ENCODE measurements at places on chromosomes 7 and 10.

DNA sequence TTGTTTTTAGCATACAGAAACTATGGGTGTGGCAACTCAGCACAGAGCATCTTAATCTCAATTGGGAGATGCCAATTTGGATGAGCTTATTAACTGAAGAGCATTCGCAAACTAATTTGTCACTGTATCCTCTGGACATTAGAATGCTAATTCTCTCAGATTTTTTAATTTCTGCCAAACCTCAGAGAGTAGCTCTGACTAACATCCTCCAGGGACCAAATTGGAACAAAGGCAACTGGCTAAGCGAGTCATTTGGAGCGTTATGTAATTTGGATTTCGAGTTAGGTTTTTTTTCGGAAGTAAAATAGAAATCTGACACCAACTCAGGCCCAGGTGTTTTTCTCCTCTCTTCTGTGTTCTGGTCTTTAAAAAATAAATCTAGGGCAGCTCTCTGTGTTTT, 201.9 kb downstream of the BMPER start:
- no peak for DNase-seq

GRCh38 chr10:85225311-85225710, 896.9 kb downstream of the CCSER2 start:
- no peak for DNase-seq

DNA sequence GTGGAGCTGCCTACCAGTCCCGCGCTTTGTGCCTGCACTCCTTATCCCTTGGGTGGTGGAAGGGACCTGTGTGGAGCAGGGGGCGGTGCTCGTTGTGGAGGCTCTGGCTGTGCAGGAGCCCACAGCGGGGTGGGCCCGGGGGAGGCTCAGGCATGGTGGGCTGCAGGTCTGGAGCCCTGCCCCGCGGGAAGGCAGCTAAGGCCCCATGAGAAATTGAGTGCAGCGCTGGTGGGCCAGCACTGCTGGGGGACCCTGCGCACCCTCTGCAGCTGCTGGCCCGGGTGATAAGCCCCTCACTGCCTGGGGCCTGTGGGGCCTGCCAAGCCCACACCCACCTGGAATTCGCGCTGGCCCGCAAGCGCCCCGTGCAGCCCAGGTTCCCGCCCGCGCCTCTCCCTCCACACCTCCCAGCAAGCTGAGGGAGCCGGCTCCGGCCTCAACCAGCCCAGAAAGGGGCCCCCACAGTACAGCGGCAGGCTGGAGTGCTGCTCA, 859.6 kb upstream of the KCND2 start:
- no peak for DNase-seq

DNA sequence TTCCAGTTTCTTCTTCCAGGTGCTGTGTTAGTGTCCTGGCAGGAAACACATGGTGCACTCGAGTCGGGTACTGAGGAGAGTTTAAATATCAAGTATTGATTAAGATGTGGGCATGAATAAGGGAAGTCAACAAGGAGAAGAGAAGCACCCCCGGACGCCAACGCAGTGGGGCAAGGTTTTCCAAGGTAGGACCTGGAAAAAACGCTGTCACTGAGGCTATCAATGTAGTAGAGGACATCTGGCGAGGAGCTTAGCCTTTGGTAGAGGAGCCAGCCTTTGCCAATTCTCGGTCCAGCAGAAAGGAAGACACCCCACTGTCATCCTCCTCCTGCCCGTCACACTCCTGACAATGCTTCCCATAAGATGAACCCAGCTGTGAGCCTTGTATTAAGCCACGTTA, 159.6 kb downstream of the TEX36 start:
- DNase-seq, result no peak

GRCh38 chr10:1737222-1738061, at the start of gene ADARB2:
ADARB2 (minus strand) TSS chr10:1737525.
- DNase-seq, result no peak

GRCh38 chr7:16205466-16205865, 215.9 kb downstream of the CRPPA start:
- DNase-seq, result no peak

DNA sequence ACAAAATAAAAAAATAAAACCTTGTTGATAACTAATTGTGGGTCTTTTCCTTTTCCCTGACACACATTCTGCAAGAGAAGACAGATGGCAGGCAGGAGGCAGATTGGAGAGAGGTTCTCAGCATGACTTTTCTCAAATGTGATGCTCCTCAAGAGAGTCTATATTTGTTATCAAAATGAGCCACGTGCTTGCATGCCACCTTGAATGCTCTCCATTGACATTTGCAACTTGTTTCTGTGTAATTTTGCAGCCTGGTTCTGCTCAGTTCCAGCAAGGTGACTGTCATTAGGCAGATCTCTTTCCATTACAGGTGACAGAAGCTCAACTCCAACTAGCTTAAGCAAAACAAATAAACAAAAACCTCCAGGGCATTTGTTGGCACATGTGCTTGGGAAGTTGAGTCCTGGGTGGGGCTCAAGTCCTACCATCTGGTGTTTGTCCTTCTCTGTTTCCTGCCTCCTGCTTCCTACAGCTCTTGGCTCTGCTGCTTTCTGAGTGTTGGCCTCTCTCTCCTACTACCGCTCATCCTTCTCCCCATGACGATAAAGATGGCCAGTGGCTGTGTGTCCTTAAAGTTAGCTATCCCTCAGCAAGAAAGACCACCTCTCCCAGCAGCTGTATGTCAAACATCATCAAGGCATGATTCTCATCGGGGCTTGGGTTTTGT, 56.7 kb downstream of the GRK5 start:
- no peak for DNase-seq

GRCh38 chr10:104104926-104105325, 17.0 kb upstream of the SFR1 start:
- no peak for DNase-seq

- DNase-seq, result no peak
These were observed 55.7 kb downstream of the ST7 start for GRCh38 chr7:117008886-117009531.

- DNase-seq, result peak; percentile 42
These were observed 38.0 kb downstream of the INPP5A start for GRCh38 chr10:132575320-132576201.

- no peak for DNase-seq
These were observed 24.7 kb downstream of the CCDC6 start for GRCh38 chr10:59881640-59882039.

DNA sequence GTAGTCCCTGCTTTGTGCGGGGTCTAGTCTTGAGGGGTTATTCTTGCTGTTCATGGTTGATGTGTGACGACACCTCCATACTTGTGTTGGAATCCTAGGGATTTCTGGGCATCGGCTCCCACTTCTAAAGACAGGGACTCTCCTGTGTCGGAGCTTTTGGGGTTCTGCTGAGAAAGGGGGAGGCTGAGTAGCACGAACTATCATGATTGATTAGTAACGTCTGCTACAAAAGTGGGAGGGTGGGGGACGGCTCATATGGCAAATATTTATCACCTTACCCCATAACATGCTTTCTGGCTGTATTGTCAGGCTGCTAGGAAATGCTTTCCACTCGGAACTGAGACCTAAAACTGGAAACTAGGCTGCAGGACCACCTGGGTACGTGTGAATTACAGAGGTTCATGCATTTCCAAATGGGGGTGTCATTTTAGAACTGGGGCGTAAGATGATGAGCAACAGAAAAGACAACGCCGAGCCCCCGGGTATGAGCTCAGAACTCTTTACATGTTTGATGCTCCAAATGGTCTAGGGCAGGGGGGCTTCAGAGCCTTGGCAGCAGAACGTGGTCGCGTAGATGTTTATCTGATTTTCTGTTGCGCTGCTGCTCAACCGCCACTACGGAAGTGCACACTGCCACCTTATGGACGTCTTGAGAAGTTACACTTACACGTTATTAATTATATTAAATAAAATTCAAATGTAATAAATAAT, 15.1 kb upstream of the NME8 start:
- DNase-seq, result peak; percentile 44

GRCh38 chr7:29231671-29232232, 37.2 kb downstream of the CHN2 start:
- no peak for DNase-seq

DNA sequence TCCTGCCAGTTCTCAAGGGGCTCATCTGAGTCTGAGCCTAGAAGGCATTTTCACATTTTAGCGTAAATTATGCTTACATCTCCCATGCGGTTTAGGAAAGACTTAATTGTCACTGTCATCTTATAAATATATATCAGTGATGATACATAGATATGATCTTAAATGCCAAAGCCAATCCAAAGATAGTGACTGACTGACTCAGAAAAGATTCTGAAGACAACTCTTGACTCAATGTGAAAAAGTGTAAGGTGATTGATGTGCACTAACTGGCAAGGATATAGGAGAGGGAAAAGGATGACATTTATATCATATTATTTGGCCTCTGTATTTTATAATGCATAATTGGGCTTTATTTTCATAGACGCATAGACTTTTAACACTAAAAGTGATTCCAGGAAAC, 84.9 kb upstream of the LRRN3 start:
- no peak for DNase-seq

GRCh38 chr7:2129323-2130095, 103.2 kb downstream of the MAD1L1 start:
- no peak for DNase-seq

DNA sequence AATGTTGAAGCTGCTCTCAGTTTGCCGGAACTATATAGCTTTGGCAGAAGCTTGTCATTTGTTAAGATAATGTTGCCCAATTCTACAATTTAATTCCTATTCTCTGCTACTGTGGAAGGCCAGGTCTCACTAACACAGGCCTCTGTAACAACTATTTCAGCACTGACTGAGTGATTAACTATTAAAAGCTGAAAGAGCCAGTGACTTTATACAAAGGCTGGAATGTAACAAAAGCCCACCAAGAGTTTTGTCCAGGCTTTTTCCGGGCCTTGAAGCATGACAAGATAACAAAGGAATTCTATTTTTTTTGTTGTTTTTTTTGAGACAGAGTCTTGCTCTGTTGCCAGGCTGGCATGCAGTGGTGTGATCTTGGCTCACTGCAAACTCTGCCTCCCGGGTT, 795.6 kb downstream of the PHTF2 start:
- DNase-seq, result no peak

GRCh38 chr7:8387551-8388256, 45.7 kb upstream of the NXPH1 start:
- no peak for DNase-seq

DNA sequence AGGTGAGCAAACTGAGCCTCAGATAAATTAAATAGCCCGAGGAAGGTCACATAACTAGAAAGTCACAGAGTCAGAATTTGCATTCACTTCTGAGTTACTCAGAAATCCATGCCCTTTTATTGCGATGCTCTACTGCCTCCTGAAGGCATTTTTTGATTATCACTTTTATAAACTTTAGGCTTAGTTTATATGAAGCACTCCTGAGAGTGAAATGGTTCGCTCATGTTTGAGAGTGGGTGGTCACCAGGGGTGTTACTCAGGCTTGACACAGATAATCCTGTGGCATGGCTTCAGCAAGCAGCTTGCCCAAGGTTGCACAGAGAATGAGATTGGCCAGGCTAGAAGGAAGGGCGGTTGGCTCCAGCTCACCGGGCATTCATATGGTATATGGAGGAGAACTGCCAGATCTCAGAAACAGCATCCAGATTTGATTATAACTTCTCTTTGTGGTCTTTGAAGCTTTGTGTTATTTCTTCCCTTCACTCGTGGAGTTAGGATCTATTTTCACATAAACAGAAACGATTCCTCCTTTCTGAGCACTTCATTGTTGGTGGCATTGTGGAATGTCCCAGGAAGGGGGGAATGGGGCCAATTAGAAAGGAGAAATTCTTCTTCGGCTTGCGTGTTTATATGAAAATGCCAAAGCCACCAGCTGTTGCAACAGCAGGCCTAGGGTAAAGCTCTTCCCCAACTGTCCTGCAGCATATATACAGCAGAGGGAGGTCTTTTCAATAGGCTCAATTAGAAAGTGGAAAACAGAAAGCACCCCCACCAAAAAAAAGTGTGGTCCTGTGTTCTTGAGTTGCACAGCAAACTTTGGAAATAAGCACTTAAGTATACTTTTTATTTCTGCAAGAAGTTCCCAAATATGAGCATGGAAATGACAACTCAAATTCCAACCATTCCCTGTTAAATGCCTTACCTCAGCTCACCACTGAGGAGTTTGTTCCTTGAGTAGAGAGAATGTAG, 628.8 kb downstream of the SUGCT start:
- no peak for DNase-seq

DNA sequence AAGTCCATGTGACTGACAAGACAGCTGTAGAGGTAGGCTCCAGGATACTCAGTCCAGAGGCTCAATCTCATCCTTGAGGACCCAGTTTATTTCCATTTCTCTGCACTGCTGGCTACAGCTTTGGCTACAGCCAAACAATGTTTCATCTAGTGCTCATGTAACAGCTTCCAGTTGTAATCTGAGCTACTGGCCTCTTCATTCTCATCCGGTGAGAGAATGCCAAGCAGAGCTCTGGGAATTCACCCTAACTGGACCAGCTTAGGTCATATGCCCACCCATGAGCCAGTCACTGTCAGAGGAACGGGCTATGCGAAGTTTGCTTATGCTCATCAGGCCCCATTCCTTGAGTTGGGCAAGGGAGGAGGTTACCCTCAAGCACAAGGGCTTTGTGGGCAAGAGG, 192.9 kb downstream of the EVX1 start:
- no peak for DNase-seq

DNA sequence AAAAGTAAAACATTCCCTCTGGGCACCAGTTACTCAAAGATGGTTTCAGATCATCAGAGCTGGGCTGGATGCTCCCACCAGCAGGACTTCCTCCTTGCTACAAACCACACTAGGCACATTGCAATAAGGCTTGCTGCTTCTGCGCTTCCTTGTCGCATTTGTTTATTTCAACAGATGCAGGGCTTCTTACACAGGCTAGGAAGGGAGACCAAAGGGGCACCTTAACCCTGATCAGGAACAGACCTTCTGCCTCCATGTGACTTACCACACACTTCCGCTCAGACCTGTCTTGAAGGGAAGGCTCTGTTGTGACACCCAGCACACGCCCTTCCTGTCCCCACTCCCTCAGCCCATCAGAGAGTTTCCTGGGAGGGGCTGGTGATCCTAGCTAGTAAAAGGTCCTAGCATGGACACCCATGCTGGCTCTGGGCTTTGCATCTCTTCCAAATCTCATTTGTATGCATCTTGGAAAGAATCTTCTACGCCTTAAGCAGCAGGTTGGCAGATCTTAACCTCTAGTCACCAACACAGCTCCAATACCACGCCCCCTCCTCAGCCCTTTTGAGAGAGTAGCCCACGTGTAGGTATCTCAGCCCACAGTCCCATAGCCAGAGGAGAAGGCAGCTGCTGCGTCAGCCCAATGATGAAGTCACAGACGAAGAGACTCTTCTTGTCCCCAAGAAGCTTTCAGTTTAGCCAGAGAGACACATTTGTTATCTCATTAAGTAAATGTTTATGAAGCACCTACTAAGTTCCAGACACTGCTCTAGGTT, 47.1 kb upstream of the SVIL start:
- no peak for DNase-seq

- no peak for DNase-seq
These were observed 665 bp upstream of the SRRT start for GRCh38 chr7:100874300-100874576.
